ENCODE measurements at places on chromosomes 5 and 9. TPM values are rescaled to one million over a fixed set of nuclear protein-coding genes. Genes with fewer than 3 reads are reported as not detected.
A peak's percentile ranks its signal among the peaks of the same experiment; 100 is the strongest.

DNA sequence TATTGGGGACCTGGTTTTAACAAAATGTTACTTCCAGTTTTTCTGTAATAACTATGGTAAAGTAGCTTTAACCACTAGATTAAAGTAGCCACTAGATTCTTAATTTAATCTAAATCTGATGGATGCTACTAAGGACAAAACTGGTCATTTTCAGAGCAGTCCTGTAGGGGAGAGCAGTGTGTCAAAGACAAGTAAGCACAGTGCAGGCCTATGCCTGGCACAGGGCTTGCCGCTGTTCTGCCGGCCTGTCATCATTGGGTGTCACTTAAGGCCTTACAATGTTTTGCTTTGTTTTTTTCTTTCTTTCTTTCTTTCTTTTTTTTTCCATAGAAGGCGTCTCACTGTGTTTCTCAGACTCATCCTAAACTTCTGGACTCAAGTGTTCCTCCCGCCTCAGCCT, 53.0 kb upstream of the NXNL2 start:
- no peak for DNase-seq

DNA sequence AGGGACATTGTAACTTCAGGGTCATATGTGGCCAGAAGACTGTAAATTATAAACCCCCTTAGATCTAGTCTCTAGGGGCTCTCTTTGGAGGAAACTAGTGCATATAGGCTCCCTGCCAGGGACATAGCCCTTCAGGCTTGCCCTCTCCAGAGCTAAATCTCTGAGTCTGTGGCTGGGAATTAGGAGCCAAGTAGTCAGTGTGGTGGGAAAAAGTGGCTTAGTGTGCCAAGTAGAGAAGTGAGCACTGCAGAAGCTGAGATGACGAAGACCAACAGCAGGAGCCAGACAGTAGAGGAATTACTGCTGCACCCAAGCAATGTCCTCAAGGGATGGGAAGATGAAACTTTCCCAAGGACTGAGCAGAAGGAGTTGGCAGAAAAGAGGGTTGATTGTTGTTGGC, 71.2 kb downstream of the CWC27 start:
- DNase-seq, result no peak

DNA sequence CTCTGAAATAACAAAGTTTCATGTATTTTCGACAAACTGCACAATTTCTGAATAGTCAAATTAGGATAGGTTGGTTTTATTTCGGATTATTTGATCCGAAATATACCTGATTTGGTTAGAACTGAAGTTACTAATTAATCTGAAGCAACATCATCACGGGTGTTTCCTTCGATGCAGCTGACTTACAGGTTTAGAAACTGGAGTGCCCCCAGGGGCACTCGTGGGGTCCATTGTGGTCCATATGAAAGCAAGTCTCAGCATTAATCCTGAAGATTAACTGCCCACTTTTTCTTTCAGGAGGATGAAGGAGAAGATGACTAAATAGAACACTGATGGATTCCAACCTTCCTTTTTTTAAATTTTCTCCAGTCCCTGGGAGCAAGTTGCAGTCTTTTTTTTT, 5.3 kb downstream of the SET start:
- DNase-seq, result no peak

The RNF183 gene
- not detected for polyA plus RNA-seq

DNA sequence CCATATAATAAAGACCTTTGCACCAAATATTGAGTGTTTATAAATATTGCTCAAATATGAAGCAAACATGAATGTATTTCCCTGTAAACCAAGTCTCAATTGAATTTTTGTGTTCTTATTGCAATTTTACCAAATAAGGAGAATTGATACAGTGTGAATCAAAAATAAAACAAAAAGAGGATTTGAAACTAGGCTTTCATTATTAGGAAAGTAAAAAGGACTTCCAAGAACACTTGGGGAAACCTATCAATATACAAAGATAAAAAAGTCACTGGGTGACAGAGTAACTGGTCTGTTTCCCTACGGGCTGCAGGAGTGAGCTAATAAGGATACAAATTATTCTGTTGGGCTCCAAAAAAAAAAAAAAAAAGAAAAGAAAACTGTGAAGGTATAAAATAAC, 44.8 kb upstream of the SNX2 start:
- no peak for DNase-seq

DNA sequence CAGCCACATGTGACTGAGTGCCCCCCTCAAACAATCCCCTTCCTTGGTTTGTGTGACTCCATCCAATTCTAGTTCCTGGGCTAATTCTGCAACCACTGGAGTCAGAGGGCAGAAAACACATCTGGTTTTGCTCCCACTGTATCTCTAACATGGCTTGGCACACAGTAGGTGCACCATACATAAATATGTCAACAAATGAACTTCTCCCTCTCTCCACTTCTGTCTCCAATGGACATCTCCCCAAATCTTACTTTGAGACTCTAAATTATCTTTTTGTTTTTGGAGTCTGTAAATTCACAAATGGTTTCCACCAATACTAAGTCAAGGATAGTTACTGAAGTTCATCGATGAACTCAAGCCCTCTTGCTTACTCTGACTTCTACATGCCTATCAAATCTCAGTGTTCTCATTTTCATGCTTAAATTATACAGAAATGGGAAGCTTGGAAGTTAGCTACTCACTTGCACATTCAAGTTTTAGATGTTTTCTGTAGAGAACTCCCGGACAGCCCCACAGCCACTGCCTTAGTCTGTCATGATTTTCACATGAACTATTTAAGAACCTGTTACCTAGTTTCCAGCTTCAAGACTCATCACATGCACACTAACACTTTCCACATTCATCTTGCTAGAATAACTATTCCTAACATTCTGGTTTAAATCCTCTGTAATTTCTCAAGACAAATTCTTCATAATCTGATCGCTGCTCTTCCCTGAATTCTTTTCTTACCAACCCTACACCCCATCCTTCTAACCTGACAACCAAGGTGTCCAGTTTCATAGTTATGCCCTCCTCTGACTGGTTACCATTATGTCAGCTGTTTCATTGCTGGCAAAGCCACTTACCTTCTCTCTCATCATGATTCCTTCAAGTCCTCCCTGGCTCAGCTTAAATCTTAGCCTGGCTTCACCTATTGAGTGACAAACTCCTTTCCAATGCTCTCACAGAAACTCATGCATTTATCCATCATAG, 6.0 kb downstream of the RPL37 start:
- no peak for DNase-seq

GRCh38 chr5:36028816-36029465, 37.7 kb downstream of the UGT3A2 start:
- DNase-seq, result no peak

DNA sequence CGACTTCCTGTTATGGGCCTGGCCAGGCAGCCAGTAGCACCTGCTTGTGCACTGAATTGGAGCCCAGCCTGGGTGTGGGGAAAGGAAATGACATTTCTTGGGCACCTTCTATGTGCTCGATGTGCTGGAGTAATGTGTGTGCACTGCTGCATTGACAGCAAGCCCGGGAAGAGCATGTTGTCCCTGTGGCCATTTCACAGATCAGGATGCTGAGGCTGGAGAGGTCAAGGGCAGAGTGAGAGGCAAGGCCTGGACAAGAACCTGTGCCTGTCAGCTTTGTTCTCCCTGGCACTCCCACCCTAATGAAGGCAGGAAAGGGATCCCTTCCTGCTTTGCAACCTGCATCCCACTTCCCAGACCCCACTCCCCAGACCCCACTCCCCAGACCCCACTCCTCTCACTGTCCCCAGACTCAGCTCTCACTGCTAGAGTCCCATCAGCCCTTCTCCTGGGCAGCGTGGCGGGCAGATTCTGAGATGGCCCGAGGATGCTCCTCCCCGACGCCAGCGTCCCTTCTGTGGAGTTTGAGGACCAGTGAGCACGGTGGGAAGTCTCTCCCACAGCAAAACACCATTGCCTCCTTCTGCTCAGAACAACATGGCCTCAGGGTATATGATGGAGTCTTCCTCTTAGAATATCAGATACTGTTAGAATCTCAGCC, 49.6 kb downstream of the BARX1 start:
- DNase-seq, result no peak

GRCh38 chr5:23895614-23896013, 388.2 kb downstream of the PRDM9 start:
- DNase-seq, result no peak

The CEP120 gene
- 11.6 TPM for polyA plus RNA-seq

DNA sequence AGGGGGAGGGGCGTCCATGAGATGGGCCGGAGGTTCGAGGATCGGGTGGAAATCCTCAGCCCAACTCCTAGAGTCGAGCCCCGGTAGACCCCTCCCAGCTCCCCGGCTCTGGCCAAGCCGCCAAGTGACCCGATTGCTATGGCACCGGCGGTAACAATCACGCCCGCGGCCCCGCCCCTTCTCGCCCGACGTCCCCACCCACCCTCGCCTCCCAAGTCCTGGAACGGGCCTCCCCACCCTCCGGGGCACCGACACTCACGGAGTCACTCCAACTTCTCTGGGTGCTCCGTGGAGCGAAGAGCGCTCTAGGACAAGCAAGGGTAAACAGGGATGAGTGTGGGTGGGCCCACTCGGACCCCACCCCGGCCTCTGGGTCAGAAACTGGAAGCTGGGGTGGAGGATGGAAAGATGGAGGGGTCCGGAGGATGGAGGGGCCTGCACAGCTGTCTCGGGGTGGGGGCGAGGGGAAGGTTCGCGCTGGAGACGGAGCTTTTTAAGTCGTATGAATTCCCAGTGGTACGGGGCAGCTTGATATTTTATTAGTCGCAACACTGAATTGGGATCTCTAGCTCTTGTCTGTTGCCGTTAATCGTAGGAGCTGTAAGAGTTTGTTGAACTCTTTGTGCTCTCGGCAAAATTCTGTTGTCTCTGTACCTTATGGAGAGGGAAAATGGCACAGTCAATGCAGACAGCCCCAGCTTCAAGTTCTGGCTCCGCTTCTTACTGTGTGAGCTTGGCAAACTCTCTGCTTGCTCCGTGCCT, at the start of gene SPACA9:
TSS of gene SPACA9 (plus strand) at position 204 of the 762 bp plus-strand sequence. CDS start 5,050 bp downstream, outside the sequence.
- DNase-seq, result peak; percentile 18

- DNase-seq, result no peak
These were observed 13.8 kb downstream of the PTGES2 start for GRCh38 chr9:128113526-128114325.

DNA sequence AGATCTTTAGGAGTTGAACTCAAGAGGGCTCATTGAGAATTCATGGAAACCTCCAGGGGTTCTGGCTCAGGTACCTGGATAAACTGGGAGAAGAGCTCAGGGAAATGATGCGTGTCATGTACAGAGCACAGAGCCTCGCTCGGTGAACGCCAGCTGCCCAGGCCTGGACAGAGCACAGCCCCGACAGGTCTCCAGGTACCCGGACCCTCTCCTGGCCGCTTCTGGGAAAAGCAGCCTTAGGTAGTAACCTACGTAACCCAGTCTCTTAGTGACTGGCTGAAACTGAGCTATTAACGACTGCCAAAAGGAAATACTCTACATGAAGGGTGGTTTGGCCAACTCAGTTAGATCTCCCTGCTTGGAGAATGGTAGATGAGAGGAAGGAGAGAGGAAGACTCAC, 157.4 kb downstream of the TTLL11 start:
- no peak for DNase-seq

The HMMR gene
- polyA plus RNA-seq, result not detected

DNA sequence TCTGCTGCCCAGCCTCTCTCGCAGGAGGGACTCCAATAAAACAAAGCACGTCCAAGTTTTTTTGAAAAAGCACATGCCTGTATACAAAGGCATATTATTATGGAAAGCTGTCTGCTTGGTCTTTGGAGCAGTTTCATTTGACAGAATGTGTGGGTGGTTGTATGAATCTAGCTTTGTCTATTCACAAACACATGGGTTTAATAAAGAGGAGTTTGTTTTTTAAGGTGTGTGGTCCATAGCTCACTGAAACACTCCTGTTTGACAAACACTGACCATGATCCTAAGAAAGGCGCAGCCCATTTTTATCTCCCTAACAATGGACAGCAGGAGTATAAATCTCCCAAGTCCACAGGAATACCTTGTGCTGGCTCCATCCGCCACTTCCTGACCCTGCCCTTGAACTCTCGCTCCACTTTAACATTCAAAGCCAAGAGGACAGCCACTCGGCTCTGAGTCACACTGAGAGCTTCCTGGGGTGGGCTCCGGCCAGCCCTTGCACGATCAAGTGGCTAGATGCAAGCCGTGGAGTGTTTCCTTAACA, 371.9 kb downstream of the EBF1 start:
- no peak for DNase-seq

- no peak for DNase-seq
These were observed 1920.3 kb upstream of the WWC1 start for GRCh38 chr5:166370928-166371690.

- DNase-seq, result no peak
These were observed 63.6 kb downstream of the TMEM174 start for GRCh38 chr5:73236541-73237128.

DNA sequence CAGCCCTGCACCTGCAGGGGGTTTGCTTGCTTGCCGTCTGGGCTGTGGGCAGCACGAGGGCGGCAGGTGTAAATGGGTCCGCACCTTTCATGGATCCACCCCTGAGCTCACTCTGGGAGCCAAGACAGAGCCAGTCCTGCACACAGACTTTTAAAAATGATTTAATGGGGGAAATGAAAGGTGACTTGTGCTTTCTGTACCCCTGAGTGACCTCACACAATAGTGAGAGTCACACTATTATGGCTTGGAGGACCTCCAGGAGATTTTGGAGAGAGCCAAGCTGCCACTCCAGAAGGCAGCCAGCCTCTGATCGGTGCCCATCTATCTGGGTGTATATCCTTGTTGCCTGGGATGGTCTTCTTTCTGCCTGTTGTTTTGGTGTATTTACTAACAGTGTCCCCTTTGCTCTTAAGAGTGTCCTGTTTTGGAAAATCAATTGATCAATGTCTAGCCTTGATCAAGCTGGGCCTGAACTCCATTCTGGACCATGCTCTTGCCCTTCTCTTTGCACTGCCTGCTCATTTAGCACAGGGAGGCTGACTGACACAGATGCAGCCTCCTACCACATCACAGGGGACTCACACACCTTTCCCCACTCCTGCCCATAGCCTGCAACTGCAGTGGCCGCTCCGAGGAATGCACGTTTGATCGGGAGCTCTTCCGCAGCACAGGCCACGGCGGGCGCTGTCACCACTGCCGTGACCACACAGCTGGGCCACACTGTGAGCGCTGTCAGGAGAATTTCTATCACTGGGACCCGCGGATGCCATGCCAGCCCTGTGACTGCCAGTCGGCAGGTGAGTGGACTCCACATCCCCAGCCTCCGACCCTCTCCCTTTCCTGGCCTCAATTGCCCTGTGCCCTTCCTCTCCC, 29.5 kb downstream of the LAMC3 start:
- no peak for DNase-seq

DNA sequence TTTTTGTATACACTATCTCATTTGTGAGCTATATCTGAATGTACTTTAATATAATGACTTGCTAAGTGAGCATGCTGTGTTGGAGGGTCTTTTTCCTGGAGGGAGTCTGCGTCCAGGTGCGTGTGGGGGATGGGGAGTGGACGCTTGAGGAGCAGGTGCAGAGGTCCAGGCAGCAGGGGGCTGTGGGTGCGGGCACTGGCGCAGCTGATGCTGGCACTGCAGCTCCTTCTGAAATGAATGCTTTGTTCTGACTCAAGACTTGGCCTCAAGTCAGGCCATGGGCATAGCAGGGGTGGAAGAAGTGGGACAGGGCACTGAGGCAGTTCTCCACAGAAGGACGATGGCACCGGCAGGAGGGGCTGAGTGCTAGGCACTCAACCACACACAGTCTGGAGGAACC, 165.7 kb upstream of the IRX1 start:
- DNase-seq, result no peak
